ENCODE measurements at places on chromosomes 12 and 14.

DNA sequence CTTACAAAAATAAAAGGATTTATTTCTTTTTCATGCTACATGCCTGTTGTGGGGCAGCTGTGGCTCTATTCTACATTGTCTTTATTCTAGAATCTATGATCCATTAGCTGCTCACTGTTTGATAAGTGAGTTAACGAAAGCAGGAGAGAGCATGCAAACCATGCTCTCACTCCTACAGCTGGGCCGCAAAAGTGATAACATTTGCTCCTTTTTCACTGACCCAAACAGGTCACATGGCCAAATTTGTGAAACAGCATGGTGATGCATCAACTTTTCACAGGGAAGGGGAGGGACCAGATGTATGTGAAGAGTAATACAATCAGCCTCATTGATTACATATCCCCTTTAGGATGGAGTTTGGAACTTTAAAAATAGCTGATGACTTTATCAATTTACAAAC, 456.9 kb upstream of the SYT1 start:
- H3K36me3 ChIP-seq: no peaks in the 10 kb centered on the region
- DNase-seq: no peak
- H3K27ac ChIP-seq: no peak overlapping the region
- H3K4me3 ChIP-seq: no peak overlapping the region

GRCh38 chr12:89593233-89593632, 67.4 kb upstream of the POC1B start:
- H3K27me3 ChIP-seq: no peaks in the 10 kb centered on the region
- no peaks in the 10 kb centered on the region for H3K4me1 ChIP-seq
- H3K27ac ChIP-seq: no peak overlapping the region
- H3K36me3 ChIP-seq: peaks cover 20% of the 10 kb centered on the region
- no peak for DNase-seq
- no peak overlapping the region for H3K4me3 ChIP-seq

GRCh38 chr14:35292770-35293561, 784 bp downstream of the PSMA6 start:
- H3K36me3 ChIP-seq: no peaks in the 10 kb centered on the region
- peaks cover 68% of the 10 kb centered on the region for H3K4me1 ChIP-seq
- H3K4me3 ChIP-seq: peak overlapping the region; percentile 92

DNA sequence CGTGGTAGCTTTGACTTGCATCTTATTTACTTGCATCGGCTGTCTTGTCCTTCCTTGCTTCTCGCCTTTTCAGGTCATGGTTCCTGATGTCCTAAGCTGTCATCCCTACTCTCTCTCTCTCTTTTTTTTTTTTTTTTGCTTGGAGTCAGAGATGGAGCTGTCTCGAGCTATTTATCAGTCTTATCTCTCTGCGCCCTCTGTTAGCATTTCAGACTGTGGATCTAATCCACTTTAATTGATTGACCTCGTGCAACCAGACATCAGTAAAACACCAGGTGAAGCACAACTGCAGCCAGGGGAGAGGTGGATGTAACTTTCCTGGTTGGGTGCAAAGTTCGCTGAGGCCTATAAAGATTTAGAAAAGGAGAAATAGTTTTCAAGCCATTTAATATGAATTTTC, 554.8 kb downstream of the DIO2 start:
- H3K27ac ChIP-seq: no peak overlapping the region
- H3K27me3 ChIP-seq: no peaks in the 10 kb centered on the region
- no peaks in the 10 kb centered on the region for H3K36me3 ChIP-seq
- no peak overlapping the region for H3K4me3 ChIP-seq

DNA sequence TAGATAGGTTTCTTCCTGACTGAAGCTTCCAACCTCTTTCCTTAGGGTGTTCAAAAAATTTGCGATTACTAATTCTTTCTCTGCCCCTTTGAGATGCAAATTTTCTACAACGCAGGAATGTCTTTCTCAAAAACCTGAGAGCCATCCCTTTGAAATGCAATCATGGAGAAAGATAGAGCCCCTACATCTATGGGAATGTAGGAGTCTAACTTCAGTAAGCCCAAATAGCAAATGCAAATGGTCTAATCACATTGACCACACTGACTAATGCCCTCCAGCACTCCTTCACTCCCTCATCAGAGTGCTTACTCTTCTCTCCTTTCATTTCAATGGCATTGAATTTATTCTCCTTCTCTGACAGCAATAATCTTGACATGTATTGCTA, 107.1 kb downstream of the SLC6A15 start:
- no peak overlapping the region for H3K27ac ChIP-seq
- no peaks in the 10 kb centered on the region for H3K27me3 ChIP-seq
- no peaks in the 10 kb centered on the region for H3K4me1 ChIP-seq
- no peak for DNase-seq
- H3K36me3 ChIP-seq: no peaks in the 10 kb centered on the region

DNA sequence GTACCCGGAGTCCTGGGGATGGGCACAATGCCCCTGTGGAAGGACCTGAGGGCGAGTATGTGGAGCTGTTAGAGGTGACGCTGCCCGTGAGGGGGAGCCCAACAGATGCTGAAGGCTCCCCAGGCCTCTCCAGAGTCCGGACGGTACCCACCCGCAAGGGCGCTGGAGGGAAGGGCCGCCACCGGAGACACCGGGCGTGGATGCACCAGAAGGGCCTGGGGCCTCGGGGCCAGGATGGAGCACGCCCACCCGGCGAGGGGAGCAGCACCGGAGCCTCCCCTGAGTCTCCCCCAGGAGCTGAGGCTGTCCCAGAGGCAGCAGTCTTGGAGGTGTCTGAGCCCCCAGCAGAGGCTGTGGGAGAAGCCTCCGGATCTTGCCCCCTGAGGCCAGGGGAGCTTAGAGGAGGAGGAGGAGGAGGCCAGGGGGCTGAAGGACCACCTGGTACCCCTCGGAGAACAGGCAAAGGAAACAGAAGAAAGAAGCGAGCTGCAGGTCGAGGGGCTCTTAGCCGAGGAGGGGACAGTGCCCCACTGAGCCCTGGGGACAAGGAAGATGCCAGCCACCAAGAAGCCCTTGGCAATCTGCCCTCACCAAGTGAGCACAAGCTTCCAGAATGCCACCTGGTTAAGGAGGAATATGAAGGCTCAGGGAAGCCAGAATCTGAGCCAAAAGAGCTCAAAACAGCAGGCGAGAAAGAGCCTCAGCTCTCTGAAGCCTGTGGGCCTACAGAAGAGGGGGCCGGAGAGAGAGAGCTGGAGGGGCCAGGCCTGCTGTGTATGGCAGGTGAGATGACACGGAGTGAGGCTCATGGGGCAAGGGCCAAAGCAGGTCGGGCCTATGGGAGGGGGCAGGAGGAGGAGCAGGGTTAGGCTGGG, 4.5 kb downstream of the ARHGEF40 start:
- no peaks in the 10 kb centered on the region for H3K27me3 ChIP-seq
- no peak for DNase-seq
- peaks cover 68% of the 10 kb centered on the region for H3K36me3 ChIP-seq
- H3K4me3 ChIP-seq: no peak overlapping the region

GRCh38 chr14:77378701-77379100, 1.5 kb downstream of the SAMD15 start:
- H3K27ac ChIP-seq: no peak overlapping the region
- H3K4me3 ChIP-seq: no peak overlapping the region
- no peak for DNase-seq
- H3K4me1 ChIP-seq: peaks cover 23% of the 10 kb centered on the region
- no peaks in the 10 kb centered on the region for H3K27me3 ChIP-seq
- no peaks in the 10 kb centered on the region for H3K36me3 ChIP-seq

GRCh38 chr12:27998170-27998569, 25.6 kb upstream of the PTHLH start:
- DNase-seq: no peak
- no peaks in the 10 kb centered on the region for H3K36me3 ChIP-seq
- no peaks in the 10 kb centered on the region for H3K27me3 ChIP-seq
- H3K27ac ChIP-seq: no peak overlapping the region
- H3K4me1 ChIP-seq: peaks cover 3% of the 10 kb centered on the region

- no peak overlapping the region for H3K27ac ChIP-seq
- no peaks in the 10 kb centered on the region for H3K4me1 ChIP-seq
- no peak overlapping the region for H3K4me3 ChIP-seq
- H3K36me3 ChIP-seq: peaks cover 94% of the 10 kb centered on the region
These were observed 40.0 kb downstream of the STX2 start for GRCh38 chr12:130799051-130799450.

DNA sequence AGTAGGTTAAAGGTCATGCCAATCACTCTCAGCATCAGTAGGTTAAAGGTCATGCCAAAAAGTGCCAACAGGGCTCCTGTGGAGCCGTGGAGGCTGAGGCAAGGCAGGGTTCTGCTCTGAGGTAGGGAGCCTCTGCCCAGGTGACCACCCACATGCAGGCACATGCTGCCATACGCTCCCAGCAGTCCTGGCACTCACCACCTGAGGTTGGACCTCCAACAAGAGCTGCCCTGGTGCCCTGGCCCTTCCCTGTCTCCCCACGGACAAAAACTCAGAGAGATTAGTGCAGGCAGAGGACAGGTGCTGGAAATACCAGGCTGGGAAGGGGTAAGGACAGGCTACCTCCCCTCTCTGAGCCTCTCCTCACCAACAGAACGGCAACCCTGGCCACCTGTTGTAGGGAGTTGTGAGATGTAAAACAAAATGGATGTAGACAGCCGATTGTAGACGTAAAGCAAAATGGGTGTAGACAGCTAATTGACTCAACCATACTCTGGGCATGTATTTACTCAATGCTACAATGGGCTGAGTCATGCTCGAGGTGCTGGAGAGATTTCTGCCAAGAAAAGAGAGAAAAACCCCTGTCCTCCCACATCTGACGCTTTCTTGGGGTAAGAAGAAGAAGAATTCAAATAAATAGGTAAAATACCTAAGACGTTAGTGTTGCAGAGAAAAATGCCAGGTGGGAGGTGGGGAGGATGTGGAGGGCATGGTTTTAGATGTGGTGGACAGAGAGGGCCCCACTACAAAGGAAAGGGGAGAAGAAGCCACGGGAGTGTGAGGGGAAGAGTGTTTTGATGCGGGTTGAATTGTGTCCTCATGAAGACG, 32.4 kb downstream of the LTBP2 start:
- H3K27me3 ChIP-seq: no peaks in the 10 kb centered on the region
- H3K36me3 ChIP-seq: no peaks in the 10 kb centered on the region
- H3K4me1 ChIP-seq: peaks cover 48% of the 10 kb centered on the region
- H3K27ac ChIP-seq: no peak overlapping the region
- no peak overlapping the region for H3K4me3 ChIP-seq

- DNase-seq: no peak
- H3K27ac ChIP-seq: no peak overlapping the region
- H3K4me3 ChIP-seq: no peak overlapping the region
These were observed 5.1 kb downstream of the ADCY4 start for GRCh38 chr14:24329736-24330135.

GRCh38 chr12:119825262-119825661, 51.9 kb downstream of the CIT start:
- no peaks in the 10 kb centered on the region for H3K4me1 ChIP-seq
- DNase-seq: no peak
- H3K27ac ChIP-seq: no peak overlapping the region
- no peaks in the 10 kb centered on the region for H3K36me3 ChIP-seq
- H3K27me3 ChIP-seq: no peaks in the 10 kb centered on the region

DNA sequence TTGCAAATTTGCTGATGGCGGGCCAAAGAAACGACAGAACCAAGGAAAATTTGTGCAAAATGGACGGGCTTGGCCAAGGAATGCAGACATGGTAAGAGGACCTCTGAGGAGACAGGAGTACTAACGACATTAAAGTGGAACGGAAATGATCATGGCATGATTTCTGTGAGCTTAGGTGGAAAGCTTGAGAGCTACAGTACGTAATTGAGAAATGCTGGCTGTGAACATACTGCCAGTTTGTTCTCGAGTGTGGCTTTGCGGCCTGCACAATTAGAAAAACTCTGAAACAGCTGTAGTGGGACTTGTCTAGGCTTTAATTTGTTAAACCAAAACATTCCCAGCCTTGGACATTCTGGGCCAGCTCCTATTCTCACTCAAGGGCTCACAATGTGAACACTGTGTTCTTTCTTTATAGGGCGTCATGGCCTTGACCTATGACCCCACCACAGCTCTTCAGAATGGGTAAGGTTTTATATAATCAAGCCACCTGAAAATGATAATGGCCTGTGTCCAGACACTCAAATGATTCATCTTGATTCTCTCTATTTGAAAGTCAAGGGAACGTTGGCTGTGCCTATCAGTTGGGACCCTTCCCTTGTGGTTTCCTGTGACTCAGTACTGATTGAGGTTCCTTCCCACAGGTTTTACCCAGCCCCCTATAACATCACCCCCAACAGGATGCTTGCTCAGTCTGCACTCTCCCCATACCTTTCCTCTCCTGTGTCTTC, 48.5 kb downstream of the BAZ2A start:
- DNase-seq: no peak
- H3K4me1 ChIP-seq: no peaks in the 10 kb centered on the region
- H3K27me3 ChIP-seq: no peaks in the 10 kb centered on the region
- H3K4me3 ChIP-seq: no peak overlapping the region

DNA sequence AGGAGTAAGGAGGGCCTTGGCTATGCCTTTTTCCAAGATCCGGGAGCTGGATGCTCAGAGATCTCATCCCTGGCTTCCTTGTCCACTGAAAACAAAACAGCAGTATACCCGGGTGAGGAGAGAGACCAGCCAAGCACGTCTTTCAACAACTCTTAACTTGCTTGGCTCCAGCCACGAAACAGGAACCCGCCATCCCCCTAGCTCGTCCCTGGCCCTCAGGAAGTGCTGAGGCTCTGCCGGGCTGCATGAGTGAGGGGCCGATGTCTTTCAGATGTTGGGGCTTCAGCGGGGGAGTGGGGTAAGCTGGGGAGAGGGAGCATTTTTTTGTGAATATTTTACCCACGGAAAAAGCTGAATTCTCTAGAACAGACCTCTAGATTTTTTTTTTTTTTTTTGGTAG, 231.1 kb downstream of the CACNA1C start:
- H3K4me3 ChIP-seq: no peak overlapping the region
- H3K4me1 ChIP-seq: peaks cover 91% of the 10 kb centered on the region
- H3K27me3 ChIP-seq: no peaks in the 10 kb centered on the region
- no peaks in the 10 kb centered on the region for H3K36me3 ChIP-seq
- DNase-seq: no peak
- H3K27ac ChIP-seq: peak overlapping the region; percentile 83

GRCh38 chr12:56866493-56866892, 67.7 kb downstream of the SDR9C7 start:
- no peak overlapping the region for H3K4me3 ChIP-seq
- no peak for DNase-seq
- H3K27me3 ChIP-seq: no peaks in the 10 kb centered on the region

Measured in left ventricle myocardium inferior (tissue), 1 donor.